Psoas muscle (tissue), 8 donors: ENCODE measurements at places on chromosomes 3 and 15.
A peak's percentile ranks its signal among the peaks of the same experiment; 100 is the strongest.

DNA sequence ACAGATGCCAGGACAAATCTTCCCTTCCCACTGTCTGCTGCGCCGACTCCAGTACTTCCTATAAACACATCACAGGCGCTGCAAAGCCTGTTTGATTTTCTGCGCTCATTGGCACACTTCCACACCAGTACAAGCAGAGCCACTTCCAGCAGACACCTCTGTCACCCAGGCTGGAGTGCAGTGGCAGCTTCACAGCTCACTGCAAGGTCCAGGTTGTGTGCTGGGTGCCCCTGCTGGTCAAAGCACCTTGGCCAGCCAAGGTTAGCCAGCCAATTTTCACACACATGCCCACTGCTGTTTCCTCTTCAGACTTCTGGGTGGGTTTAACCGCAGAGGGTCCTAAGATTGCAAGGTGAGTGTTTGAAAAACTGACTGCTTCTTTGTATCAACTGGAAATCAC, 4.9 kb downstream of the CHDH start:
- no peak for DNase-seq

DNA sequence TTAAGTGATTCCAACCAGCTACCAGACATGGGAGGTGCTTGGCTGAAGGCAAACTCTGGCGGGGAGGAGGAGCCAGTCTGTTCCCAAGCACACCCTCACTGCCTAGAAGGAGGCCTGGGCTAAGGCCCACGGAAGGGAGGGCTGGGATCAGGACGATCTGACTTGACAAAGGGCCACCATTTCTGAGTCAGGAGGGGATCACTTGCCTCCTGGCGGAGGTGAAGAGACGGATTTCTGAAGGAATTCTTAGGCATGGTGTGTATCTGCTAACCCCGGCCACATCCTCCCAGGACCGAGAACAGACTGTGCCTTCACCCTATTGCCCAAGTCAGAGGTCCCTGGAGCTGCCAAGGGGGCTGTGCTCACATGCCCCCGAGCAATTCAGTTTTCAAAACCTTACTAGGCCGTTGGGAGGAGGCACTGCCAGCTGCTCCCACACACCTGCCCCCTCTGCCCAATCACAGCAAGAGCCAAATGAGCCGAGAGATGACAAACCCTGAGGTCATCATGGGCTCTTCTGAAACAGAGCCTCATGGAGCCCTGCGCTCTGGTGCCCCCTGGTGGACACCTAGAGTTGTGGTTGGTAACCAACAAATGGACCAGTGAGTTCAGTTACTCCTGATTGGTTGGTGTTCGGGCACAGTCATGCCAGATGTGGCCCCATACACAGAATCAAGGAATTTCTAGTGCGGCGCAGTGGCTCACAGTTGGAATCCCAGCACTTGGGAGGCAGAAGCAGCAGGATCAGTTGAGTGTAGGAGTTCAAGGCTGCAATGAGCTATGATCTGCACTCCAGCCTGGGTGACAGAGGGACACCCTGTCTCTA, 6.5 kb upstream of the TNK2 start:
- peak; percentile 97 for DNase-seq

GRCh38 chr15:58980351-58980939, 7.0 kb upstream of the RNF111 start:
- DNase-seq = no peak

DNA sequence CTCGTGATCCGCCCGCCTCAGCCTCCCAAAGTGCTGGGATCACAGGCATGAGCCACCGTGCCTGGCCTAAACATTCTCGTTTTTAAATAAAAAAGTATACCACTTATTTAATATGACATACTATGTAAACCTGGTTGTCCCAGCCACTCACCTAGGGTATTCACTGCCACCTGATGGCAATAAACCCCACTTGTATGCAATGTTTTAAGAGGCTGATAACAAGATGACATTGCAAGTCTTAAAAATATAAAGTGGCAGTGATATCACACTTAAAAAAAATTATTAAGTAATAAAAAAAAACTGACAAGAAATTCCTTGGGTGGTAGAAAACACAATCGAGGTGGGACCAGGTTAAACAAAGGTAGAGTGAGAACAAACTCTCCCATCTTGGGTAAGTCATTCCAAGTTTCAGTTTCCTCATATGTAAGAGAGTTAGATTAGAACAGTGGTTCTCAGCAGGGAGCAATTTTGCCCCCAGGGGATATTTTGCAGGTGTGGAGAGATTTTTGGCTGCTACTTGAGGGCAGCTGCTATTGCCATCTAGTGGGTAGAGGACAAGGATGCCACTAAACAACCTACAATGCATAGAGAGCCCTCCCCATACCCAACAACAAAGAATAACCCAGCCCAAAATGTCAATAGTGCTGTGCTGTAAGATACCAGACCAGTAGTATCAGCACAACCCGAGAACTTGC, 14.5 kb downstream of the ARF4 start:
- no peak for DNase-seq

- no peak for DNase-seq
Observed at GRCh38 chr3:127669541-127670228, 3.1 kb upstream of the ABTB1 start.

DNA sequence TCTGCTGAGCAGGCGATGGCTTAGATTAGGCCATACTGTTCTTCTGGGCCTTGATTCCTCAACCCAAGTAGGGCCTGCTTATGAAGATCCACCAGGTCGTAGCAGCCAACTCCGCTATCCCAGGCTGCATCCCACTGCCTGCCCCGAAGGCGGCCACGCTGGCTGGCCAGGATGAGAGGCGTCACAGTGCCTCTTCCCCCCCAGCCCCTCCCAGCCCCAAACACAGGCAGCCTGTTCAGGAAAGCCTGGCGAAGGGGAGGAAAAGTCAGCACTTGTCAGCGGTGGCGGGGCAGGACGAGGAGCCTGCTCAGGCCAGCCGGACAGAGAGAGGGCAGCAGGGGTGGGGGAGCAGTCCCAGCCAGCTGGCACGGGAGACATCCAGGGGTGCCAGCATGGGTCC, 11.2 kb downstream of the PTH1R start:
- peak; percentile 49 for DNase-seq

GRCh38 chr3:15601046-15601398, 347 bp downstream of the HACL1 start:
- no peak for DNase-seq

GRCh38 chr15:73287019-73287418, 81.7 kb downstream of the HCN4 start:
- no peak for DNase-seq

- no peak for DNase-seq
Observed at GRCh38 chr3:46141813-46142212, 66.3 kb downstream of the CCR1 start.

- no peak for DNase-seq
Observed at GRCh38 chr3:403826-404225, 207.3 kb downstream of the CHL1 start.

GRCh38 chr3:25964141-25964540, 174.3 kb downstream of the OXSM start:
- no peak for DNase-seq

DNA sequence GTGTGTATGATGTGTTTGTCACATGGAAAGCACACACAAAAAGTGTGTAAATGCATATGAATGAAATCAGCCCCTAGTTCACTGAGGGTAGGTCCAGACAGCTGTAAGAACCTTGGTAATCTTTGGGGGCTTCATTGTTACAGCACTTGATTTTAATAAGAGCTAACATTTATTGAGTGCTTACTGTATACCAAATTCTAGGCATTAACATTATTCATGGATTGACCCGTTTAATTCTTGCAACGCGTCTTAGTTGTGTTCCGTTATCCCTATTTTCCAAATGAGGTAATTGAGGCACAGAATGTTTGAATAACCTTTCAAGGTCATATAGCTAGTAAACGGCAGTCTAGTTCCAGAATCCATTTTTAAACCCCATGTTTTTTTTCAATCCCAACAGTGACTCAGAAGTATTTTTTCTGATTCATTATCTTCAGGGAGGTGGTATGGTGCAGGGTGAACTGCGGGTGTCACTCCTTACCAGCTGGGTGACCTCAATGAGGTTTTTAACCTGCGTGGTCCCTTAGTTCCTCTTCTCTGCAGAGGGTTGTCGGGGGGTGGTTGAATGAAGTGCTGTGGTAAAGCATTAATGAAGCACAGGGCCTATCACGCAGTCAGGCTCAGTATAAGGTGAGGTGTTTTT, 14.2 kb downstream of the RAB8B start:
- DNase-seq = no peak

- DNase-seq = no peak
Observed at GRCh38 chr15:53829471-53829870, 70.0 kb upstream of the WDR72 start.
